ENCODE measurements at places on chromosomes 12 and 14.

DNA sequence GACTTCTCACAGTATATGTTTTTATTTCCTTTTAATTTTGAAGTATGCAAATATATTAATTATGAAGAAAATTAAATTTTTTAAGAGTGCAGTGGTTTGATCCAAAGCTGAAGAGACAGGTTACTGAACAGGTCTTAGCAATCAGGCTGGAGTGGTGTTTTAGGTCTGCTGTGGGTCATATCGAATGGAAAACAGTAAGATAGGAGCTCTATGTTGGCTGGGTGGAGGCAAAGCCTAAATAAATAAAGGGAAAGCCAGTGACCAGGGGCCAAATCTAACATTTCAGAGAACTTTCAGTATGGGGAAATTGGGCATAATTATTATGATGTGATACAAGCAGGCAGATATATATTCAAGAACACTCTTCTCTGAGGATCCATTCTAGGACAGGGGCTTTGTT is 12.7 kb upstream of the TSPAN8 start:
- DNase-seq, result no peak

DNA sequence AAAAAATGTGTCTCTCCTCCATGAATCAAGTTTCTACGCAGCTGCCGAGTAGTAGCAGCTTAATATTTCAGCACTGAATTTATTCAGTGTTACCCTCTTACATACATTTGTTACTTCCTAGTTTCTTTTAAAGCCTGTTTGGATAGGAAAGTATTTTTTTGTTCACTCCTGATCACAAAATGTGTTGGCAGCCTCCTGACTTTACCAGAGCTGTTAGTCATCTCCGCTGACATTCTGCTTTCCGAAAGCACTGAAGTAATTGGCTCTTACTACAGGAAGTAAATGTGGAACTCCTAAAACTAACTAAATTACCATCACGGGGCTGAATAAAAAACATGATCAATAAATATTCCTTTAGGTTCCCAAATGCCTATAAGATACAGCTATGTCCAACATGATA is 225.5 kb downstream of the EPS8 start:
- DNase-seq, result no peak

DNA sequence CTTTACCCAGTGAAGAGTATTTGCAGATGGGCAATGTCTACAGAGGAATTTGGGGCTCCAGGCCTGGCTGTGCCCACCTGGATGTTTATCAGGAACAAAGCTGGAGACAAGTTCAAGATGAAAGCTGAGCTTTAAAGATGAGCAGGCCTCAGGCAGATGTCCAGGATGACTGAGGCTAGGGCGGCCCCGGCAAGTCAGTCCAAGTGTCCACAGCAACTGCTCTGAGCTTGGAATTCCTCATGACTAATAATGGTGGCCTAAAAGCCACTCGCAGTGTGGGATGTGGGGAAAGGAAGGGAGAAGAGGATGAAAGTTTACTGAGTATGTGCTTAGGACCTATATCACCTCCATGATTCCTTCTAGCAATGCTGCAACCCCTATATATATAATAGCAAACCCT is 128.2 kb upstream of the NOS1 start:
- DNase-seq, result no peak

GRCh38 chr12:96473394-96474093 is 15.8 kb upstream of the CFAP54 start:
- no peak for DNase-seq

DNA sequence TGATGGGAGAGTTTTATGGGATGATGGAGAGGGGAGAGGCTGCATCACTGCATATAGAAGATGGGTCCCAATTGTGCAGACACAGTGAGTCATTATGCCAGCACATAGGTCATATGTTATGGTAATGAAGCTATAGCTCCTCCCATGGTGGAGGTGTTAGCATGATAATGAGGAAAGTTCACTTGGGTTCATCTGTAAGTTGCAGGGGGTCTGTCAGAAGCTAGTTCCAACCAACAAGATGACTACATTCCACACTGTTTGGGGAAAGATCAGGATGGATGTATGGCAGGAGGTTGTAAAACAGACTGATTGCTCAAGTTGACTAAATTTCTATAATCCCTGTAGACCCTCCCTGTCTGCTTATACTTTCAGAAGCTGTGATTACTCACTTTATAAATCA is 561.3 kb downstream of the C12orf50 start:
- DNase-seq, result no peak

DNA sequence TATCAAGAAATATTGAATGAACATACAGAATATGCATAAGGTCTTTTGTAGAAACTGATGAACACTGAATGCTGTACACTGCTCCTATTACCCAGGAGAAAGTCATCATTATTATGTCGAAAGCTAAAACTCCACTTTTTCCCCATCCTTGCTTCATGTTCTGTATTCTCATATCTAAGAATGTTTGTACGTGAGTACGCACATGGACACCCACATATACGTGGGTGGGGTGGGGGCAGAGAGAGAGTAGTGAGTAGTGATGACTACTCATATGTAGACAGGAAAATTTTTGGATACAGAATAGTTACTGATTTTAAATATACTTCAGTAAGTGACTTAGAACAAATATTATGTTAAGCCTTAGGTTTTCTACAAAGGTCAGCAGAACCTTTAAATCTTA is 75.1 kb downstream of the FERMT2 start:
- no peak for DNase-seq

DNA sequence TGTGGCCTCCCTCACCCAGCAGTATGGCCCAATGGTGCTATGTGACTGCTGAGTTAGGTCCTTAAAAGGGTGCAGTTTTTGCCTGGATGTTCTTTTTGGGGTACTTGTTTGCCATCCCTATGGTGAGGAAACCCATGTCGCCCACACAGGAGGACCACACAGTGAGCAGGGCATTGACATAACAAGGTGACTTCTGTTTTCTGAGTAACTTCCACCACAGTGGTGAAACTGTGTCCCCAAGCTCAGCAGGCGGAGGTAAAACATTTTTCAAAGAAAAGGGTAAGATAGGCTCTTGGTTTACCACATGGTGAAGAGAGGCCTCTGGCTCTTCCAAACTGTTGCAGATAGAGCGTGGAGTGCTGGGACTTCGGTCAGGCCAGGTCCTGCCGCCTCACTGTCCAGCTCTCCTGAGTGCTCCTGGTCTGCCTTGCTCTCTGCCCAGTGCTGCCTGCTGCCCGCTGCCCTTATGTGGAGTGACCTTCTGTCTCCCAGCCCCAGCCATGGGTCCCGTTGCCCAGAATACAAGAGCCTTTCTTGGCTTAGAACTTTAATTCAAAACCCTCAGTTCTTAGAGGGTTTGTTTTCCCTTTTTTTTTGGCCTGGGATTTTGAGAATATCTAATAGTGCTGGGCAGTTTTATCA is 54.0 kb downstream of the TRAF3 start:
- DNase-seq, result no peak

DNA sequence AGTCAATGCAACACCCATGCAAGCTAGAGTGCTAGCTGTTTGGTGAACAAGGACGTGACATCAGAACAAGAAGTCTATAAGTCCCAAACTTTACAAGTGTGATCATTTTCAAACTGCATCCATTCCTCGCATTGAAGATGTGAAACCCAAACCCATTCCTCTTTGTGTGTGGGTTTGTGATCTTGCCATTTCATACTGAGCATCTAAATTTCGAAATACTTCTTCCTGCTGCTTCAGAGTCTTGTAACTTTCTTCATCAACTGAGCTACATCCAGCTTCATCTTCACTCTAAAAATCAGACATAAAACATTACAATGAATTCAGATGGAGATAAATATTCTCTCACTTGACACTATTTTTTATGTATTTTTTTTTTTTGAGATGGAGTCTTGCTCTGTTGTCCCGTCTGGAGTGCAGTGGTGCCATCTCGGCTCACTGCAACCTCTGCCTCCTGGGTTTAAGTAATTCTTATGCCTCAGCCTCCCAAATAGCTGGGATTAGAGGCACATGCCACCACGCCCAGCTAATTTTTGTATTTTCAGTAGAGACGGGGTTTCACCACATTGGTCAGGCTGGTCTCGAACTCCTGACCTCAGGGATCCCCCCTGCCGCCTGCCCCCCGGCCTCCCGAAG is 4.8 kb upstream of the ZCCHC8 start:
- DNase-seq, result no peak

GRCh38 chr14:51283402-51284085 is 43.5 kb downstream of the TMX1 start:
- DNase-seq, result no peak

DNA sequence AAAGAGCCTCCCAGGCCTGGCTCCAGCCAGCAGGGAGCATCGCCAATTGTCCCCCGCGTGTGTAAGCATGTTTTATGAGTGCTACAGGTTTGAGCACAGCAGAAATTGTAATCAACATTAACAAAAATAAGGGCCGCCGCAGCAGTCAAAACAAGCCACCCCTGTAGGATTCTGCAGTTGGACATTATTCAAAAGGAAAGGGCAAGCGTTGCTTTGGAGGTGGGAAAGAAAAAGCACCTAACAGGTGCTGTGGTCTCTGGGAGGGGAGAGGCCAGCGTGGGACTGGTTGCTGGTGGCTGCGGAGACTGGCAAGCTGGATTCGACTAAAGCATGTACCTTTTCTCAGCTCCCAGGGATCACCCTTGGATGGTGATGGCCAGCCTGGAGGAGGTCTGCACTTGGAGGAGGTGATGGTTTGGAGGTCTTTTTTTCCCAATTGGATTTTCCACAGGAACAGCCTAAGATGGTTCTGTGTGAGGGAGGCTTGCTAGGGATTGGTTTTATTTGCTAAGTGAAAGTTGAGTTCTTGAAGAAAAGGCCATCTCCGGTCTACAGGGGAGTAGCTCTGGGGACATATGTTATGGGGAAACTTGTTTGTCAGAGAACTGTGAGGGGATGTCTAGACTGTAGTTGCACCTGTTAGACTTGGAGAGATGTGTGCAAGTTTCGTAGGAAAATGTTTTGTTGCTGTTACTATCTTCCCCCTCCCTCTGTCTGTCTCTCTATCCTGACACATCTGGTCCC is 2.0 kb downstream of the DYRK2 start:
- no peak for DNase-seq

DNA sequence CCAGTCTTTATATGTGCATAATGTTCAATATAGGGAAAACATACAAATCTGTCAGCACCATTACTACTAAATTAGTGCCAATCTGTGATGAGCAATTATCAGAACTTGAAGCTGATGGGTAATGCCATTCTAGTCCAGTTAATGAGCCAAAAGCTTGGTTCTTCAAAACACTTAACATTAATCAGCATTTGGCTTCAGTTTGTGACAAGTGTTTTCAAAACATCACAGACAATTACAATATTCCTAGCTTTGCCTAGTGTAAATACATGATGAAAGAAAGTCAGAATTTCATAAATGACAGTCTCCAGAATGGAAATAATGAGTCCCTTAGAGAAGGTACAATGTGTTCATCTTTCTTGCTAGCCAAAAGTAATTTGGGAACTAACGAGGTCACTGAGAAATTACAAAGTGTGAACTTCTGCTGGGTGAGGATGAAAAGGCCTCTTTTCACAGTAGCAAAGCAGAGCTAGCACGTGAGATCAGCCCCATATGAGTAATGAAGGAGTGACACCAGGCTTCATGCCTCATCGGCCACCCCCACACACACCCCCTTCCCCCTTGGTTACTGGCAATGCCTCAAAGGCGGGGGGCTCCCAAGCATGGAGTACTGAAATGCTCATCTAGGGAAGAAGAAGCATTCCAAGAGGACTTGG is 180.6 kb upstream of the EEA1 start:
- DNase-seq, result no peak

DNA sequence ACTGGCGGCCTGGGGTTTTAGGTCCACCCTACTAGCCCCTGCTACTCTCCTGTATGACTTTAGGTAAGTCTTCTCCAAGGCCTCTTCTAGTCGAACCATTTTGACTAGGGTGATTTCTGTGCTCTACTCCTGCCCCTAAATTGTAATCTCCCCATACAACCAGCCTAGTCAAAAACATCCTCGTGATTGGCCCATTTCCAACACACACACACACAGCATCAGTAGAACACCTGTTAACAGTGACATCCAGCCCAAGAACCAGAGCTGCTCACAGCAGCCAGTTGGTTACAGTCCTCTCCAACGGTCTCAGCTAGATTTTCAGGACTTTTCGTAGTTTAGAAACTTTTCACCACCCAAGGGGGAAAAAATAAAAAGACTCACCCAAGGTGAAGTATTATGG is 30.9 kb downstream of the NT5DC3 start:
- no peak for DNase-seq

- no peak for DNase-seq
Observed at GRCh38 chr14:20440882-20441281, 4.9 kb upstream of the KLHL33 start.

DNA sequence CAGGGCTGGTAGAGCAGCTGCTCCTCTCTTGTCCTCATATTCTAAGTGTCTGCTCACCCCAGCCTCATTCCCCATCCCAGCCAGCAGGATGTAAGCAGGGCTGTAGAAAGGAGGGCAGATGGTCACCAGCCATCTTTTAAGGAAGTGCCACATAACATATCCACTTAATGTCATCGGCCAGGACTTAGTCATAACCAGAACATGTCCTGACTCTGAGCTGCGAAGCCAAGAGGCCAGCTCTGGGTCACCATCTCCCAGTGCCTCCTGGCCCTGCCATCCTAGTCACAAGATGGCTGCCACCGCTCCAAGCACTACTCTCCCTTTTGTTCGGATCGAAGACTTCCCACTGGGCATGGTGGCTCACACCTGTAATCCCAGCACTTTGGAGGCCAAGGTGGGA is 123.9 kb downstream of the PLXNC1 start:
- no peak for DNase-seq

DNA sequence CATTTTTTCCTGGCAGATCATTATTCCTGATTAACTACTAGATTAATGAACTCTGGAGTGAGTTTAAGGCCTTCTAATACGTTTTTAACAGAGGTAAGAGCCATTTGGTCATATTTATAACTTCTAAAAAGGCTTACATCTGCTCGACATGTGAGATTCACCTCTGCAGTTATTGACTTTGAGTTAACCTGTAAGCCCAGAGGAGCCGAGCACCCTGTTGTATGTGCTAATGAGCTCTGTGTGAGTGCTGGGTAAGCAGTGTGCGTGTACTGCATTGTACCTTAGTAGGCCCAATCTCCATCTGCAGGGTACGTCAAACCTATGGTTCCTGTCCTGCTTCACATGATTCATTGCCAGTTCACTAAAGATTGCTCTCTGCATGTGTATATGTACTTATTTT is 18.9 kb downstream of the SLC4A8 start:
- no peak for DNase-seq

DNA sequence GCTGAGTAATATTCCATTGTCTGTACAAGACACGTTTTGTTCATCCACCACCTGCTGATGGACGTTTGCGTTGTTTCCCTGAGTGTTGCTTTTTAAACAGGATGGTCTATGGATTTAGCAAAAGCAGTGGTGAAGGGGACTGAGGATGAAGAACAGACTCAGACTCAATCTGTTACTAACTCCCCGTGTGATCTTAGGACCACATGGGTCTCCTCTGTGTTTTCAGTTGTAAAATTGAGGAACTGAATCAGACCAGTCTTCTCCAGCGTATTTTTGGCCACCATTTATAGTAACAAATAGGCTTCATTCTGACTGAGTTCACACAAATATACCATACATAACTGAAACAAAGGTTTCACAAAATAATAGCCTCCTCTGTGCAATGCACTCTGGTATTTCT is 85.6 kb downstream of the FOXN3 start:
- no peak for DNase-seq

GRCh38 chr14:64005822-64006221 is 153.0 kb downstream of the SYNE2 start:
- no peak for DNase-seq

GRCh38 chr12:52672321-52672933 is 7.8 kb downstream of the KRT1 start:
- DNase-seq, result no peak

GRCh38 chr12:62625228-62625627 is 158.6 kb downstream of the MON2 start:
- DNase-seq, result no peak

- DNase-seq, result no peak
Observed at GRCh38 chr12:130546494-130546893, 169.6 kb downstream of the RIMBP2 start.

- no peak for DNase-seq
Observed at GRCh38 chr14:54194501-54194900, 202.3 kb upstream of the CDKN3 start.

Data from activated CD8-positive, alpha-beta memory T cell treated with anti-CD3 and anti-CD28 coated beads for 4 hours (primary cell).